Stimulated activated memory B cell treated with anti-CD40 and anti-IgM and Interleukin-4, amounts not matched to agents 10 μg/mL and 1 μg/mL and 100 μg/mL, for 72 hours (primary cell): ENCODE measurements at places on chromosomes 16 and 17.

DNA sequence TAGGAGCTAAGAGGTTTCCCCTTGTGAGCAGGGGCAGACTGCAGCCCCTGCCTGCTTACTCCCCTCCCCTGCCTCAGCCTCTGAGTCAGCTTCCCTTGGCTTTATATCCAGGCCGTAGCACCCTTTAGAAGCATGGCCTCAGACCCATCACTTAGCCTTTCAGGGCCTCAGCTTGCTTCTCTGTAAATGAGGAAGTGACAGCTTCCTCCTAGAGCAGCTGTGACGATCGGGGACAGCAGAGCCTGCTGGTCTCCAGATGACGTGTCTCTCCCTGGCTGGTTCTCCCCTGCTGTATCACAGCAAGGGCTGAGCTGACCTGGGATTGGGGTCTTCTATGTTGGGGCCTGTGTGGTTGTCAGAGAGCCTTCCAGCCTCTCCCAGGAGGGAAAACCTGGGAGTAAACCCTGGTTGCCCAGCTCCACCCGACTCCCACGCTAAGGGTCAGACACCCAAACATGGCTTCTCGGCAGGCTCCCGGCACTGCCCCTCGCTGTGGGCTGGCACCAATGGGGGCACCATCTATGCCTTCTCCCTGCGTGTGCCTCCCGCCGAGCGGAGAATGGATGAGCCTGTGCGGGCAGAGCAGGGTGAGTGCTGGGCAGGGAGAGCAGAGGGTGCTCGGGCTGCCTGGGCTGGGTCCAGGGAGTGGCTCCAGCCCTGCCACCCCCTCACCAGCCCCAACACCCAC, 16.3 kb upstream of the MYO15B start:
- ATAC-seq: peak; percentile 96
- peak overlapping the region; percentile 63 for H3K4me3 ChIP-seq
- no peaks in the 10 kb centered on the region for H3K27me3 ChIP-seq
- peaks cover 11% of the 10 kb centered on the region for H3K36me3 ChIP-seq
- peaks cover 26% of the 10 kb centered on the region for H3K4me1 ChIP-seq

- ATAC-seq: peak; percentile 74
- H3K36me3 ChIP-seq: no peaks in the 10 kb centered on the region
- H3K27me3 ChIP-seq: peaks cover 72% of the 10 kb centered on the region
Observed at GRCh38 chr17:47776330-47777197, 43.5 kb downstream of the TBX21 start.

GRCh38 chr17:59669944-59670343, 37.3 kb downstream of the PTRH2 start:
- H3K27ac ChIP-seq: peak overlapping the region; percentile 80
- H3K4me3 ChIP-seq: no peak overlapping the region
- peaks cover 28% of the 10 kb centered on the region for H3K36me3 ChIP-seq
- no peak for ATAC-seq

GRCh38 chr17:45228763-45229539, 7.3 kb downstream of the FMNL1 start:
- H3K36me3 ChIP-seq: peaks cover 20% of the 10 kb centered on the region
- H3K4me1 ChIP-seq: peaks cover 100% of the 10 kb centered on the region
- H3K4me3 ChIP-seq: peak overlapping the region; percentile 85
- H3K27me3 ChIP-seq: no peaks in the 10 kb centered on the region
- peak; percentile 72 for ATAC-seq

- H3K27ac ChIP-seq: peak overlapping the region; percentile 80
- peak; percentile 72 for ATAC-seq
- no peaks in the 10 kb centered on the region for H3K27me3 ChIP-seq
Observed at GRCh38 chr17:7393613-7394451, 493 bp downstream of the PLSCR3 start.

GRCh38 chr17:18331879-18332278, 16.8 kb downstream of the SMCR8 start:
- H3K27ac ChIP-seq: no peak overlapping the region
- H3K27me3 ChIP-seq: no peaks in the 10 kb centered on the region
- peaks cover under 1% of the 10 kb centered on the region for H3K4me1 ChIP-seq
- no peak overlapping the region for H3K4me3 ChIP-seq
- ATAC-seq: no peak

DNA sequence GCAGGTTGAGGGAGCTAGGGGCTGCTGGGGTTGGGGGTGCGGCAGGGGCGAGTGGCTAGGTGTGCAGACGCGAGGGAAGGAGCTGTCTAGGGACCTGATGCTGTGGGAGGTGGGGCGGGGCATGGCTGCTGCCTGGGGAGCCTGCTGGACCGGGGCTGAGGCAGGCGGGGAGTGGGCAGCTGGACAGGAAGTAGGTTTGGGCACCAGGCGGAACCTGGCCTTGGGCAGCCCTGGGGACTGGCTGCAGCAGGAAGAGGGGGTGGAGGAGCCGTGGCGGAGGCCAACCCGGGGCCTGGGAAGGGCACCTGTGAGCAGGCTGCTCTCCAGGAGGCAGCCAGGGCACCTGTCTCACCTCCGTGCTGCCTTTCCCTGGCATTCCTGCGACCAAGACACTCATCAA, 5.9 kb upstream of the DNASE1L2 start:
- no peaks in the 10 kb centered on the region for H3K27me3 ChIP-seq
- peaks cover 43% of the 10 kb centered on the region for H3K36me3 ChIP-seq
- H3K4me1 ChIP-seq: no peaks in the 10 kb centered on the region

DNA sequence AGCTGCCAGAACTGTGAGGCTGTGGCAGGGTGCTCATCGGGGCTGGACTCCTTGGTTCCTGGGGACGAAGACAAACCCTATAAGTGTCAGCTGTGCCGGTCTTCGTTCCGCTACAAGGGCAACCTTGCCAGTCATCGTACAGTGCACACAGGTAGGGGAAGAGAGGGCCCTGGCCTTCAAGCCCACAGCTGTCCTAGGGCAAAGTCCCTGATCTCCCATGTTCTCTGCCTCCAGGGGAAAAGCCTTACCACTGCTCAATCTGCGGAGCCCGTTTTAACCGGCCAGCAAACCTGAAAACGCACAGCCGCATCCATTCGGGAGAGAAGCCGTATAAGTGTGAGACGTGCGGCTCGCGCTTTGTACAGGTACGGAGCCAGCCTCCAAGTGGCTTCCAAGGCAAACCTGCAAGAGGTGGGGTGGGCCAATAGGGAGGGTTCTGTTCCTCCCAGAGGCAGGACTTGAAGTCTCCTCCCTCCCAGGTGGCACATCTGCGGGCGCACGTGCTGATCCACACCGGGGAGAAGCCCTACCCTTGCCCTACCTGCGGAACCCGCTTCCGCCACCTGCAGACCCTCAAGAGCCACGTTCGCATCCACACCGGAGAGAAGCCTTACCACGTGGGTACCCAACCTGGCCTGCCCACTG, 3.7 kb downstream of the BCL6B start:
- no peak overlapping the region for H3K4me3 ChIP-seq
- H3K4me1 ChIP-seq: peaks cover 43% of the 10 kb centered on the region
- no peak overlapping the region for H3K27ac ChIP-seq
- ATAC-seq: no peak
- no peaks in the 10 kb centered on the region for H3K27me3 ChIP-seq

GRCh38 chr17:38710985-38711384, 5.9 kb downstream of the MLLT6 start:
- ATAC-seq: no peak
- peak overlapping the region; percentile 40 for H3K27ac ChIP-seq
- H3K4me3 ChIP-seq: no peak overlapping the region
- peaks cover 66% of the 10 kb centered on the region for H3K4me1 ChIP-seq
- no peaks in the 10 kb centered on the region for H3K27me3 ChIP-seq
- H3K36me3 ChIP-seq: peaks cover 70% of the 10 kb centered on the region

DNA sequence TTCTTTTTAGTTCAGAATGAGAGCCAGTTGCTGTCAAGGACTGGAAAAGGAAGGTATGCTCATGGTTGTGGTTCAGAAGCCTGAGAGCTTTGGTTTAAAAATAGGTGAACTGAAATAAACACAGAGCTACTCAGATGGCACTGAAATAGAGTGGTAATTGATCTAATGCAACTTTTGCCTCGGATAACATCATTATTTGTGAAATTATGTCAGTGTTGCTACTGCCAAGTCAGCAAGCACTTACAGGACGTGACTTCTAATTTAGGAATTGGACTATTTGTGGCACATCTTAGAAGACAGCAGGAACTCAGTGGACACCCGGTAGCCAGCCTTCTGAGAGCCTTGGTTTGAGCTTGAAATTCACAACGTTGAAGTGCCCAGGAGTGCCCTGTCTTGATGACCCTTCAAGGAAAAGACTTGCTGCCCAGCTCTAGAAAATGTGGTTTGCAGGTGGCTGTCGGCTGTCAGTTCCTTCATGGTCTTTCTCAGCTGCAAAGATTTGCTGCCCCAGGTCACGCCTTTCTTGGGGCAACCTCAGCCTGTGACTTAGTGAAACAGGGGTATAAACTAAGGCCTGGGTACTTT, 42.0 kb upstream of the XYLT1 start:
- no peaks in the 10 kb centered on the region for H3K4me1 ChIP-seq
- H3K4me3 ChIP-seq: no peak overlapping the region
- ATAC-seq: no peak
- H3K27me3 ChIP-seq: peaks cover 36% of the 10 kb centered on the region

- H3K27me3 ChIP-seq: peaks cover 54% of the 10 kb centered on the region
- no peak overlapping the region for H3K27ac ChIP-seq
- H3K4me3 ChIP-seq: no peak overlapping the region
- no peak for ATAC-seq
- H3K36me3 ChIP-seq: no peaks in the 10 kb centered on the region
Observed at GRCh38 chr17:81371910-81372760, 23.1 kb upstream of the BAHCC1 start.

GRCh38 chr16:58035356-58036170, 10.0 kb downstream of the MMP15 start:
- H3K4me3 ChIP-seq: no peak overlapping the region
- no peak for ATAC-seq
- H3K36me3 ChIP-seq: no peaks in the 10 kb centered on the region

- no peak overlapping the region for H3K4me3 ChIP-seq
- H3K4me1 ChIP-seq: peaks cover 27% of the 10 kb centered on the region
- no peaks in the 10 kb centered on the region for H3K27me3 ChIP-seq
- H3K36me3 ChIP-seq: peaks cover 5% of the 10 kb centered on the region
Observed at GRCh38 chr16:53775821-53776431, 72.0 kb downstream of the FTO start.

DNA sequence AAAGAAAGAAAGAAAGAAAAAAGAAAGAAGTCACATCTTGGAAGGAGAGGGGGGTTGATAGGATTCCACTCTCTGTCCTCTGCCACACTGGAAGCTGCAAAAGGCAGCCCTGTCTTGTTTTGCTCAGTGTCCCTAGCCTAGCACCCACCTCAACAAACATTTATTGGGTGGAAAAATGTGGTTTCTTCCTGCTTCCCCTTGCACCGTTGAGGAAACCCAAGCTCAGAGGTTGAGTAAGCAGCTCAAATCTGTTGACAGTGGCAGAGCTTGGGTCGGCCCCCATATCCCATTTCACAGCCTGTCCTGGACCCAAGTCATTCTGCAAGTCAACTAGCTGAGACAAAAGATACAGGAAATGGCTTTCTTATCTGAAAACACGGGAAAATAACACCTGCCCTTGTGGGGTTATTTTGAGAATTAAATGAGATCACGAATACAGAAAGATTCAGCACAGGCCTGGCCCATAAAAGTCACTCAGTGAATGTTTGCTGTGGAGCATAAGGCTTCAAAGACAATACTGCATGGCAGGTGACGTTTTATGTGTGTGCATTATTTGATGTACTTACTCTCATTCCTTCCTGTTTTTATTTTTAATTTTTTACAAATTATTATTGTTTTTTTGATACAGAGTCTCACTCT, 63.6 kb downstream of the SCNN1B start:
- ATAC-seq: peak; percentile 35
- H3K27ac ChIP-seq: peak overlapping the region; percentile 46
- H3K4me1 ChIP-seq: peaks cover 12% of the 10 kb centered on the region
- H3K27me3 ChIP-seq: peaks cover 15% of the 10 kb centered on the region

DNA sequence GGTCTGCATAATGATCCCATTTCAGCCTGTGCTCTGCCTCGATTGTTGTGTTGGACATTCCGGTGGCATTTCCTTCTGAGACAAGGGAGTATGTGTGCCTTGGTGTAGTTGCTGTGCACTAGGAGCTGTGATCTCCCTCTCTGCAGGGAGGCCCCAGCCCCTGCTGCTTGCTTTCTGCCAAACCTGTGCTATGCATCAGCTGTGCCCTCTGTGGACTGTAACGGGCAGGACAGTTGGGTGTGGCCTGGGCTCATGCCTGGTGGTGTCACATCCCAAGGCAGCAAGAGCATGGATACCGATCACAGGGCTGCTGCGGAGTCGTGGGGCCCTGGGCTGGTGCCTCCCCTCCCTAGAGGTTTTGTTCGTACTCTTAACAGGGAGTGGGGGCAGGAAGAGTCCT, 3.8 kb upstream of the JPT2 start:
- no peaks in the 10 kb centered on the region for H3K27me3 ChIP-seq
- ATAC-seq: no peak
- peaks cover 56% of the 10 kb centered on the region for H3K36me3 ChIP-seq
- no peak overlapping the region for H3K4me3 ChIP-seq
- H3K27ac ChIP-seq: no peak overlapping the region

GRCh38 chr16:71933913-71934695, 38.8 kb downstream of the IST1 start:
- H3K4me1 ChIP-seq: peaks cover 18% of the 10 kb centered on the region
- no peaks in the 10 kb centered on the region for H3K27me3 ChIP-seq
- H3K36me3 ChIP-seq: peaks cover 5% of the 10 kb centered on the region
- no peak overlapping the region for H3K4me3 ChIP-seq

- H3K36me3 ChIP-seq: no peaks in the 10 kb centered on the region
- no peak overlapping the region for H3K4me3 ChIP-seq
Observed at GRCh38 chr17:48004983-48005382, 32.6 kb downstream of the COPZ2 start.

- H3K36me3 ChIP-seq: no peaks in the 10 kb centered on the region
- H3K27me3 ChIP-seq: peaks cover 54% of the 10 kb centered on the region
Observed at GRCh38 chr16:1914084-1914608, 4.1 kb downstream of the HS3ST6 start.

- ATAC-seq: no peak
- H3K4me1 ChIP-seq: no peaks in the 10 kb centered on the region
- no peak overlapping the region for H3K4me3 ChIP-seq
Observed at GRCh38 chr17:5694551-5694950, 110.2 kb upstream of the NLRP1 start.

- H3K27me3 ChIP-seq: no peaks in the 10 kb centered on the region
- peaks cover 7% of the 10 kb centered on the region for H3K4me1 ChIP-seq
- ATAC-seq: no peak
- no peak overlapping the region for H3K27ac ChIP-seq
- H3K4me3 ChIP-seq: no peak overlapping the region
- peaks cover 5% of the 10 kb centered on the region for H3K36me3 ChIP-seq
Observed at GRCh38 chr17:55093353-55093752, 124.8 kb downstream of the STXBP4 start.

DNA sequence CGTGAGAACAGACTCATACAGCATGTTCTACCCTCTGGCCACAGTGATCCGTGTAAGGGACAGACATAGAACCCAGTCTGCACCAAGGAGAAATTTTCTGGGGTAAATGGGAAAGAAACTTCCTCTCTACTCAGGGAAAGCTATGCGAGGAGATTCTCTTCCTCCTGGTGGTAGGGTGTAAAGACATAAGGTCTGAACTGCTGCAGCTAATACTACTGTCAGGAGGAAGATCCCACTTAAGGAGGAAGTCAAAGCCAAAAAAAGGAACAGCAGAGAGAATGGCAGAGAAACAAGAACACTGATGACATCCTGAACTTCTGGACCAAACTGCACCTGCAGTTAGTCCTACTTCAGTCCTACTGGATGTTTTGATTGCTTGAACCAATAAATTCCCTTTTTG, 7.1 kb upstream of the TM4SF5 start:
- no peaks in the 10 kb centered on the region for H3K36me3 ChIP-seq
- H3K27ac ChIP-seq: no peak overlapping the region
- peaks cover 5% of the 10 kb centered on the region for H3K4me1 ChIP-seq
- H3K4me3 ChIP-seq: no peak overlapping the region
- no peak for ATAC-seq

- H3K27me3 ChIP-seq: peaks cover 49% of the 10 kb centered on the region
- ATAC-seq: no peak
- H3K36me3 ChIP-seq: no peaks in the 10 kb centered on the region
- H3K4me3 ChIP-seq: no peak overlapping the region
Observed at GRCh38 chr17:74145756-74146155, 57.7 kb upstream of the RPL38 start.
